ENCODE measurements at places on chromosomes 16 and 17.

- no peak for DNase-seq
These were observed 13.5 kb upstream of the CIBAR2 start for GRCh38 chr16:85125570-85126393.

DNA sequence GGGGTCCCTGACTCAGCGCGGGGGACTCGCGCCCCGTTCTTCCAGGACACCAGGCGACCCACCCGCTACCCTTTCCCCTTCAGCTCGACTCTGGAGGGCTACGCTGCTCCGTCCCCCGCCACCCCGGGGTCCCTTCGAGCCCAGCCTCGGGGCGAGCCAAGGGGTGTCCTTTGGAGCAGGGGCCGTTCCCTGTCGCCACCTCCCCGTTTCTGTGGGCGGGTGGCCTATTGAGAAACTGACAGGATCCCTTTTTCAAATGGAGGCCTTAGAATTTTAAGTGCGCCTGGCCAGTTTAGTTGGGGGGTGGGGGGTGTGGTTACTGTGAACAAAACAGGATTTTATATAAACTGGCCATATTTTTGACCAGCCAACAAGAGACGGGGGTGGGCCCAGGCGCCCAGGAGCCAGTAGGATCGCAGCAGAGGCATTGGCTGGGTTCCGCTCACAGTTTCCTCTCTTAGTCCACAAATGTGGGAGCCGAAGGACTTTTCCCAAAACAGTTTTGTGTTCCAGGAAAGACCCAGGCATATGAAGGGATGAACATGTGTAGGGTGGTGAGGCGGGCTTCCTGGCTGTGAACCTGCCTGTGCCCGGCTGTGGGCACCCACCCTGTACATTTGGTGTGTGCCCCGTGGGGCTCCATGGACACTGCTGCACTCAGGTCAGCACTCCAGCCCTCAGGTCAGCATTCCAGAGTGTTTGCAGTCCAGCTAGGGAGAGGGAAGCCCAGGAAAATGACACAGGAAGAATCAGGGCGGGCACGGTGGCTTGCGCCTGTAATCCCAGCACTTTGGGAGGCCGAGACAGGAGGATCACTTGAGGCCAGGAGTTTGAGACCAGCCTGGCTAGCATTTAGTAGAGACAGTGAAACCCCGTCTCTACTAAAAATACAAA is 722 bp upstream of the TIMP2 start:
- DNase-seq, result no peak

DNA sequence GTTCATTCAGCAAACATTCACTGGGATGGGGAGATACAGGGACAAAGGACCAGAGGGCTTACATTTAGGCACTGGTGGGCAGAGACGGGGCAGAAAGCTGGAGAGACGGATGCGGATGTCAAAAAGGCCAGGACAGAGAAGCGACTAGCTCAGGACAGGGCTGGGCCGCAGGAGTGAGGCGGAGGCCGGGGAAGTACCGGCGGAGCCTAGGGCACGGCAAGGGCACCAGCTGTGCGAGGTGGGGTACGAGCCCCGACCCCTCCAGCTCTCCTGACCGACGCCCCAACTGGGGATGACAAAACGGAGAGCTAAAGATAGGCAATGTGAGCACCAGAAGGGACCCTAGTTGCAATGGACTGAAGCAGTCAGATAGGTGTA is 3.9 kb upstream of the SGCA start:
- DNase-seq, result no peak

GRCh38 chr17:8479431-8479947 is 43.8 kb downstream of the NDEL1 start:
- no peak for DNase-seq

- no peak for DNase-seq
These were observed 20.5 kb downstream of the COG7 start for GRCh38 chr16:23432176-23433128.

DNA sequence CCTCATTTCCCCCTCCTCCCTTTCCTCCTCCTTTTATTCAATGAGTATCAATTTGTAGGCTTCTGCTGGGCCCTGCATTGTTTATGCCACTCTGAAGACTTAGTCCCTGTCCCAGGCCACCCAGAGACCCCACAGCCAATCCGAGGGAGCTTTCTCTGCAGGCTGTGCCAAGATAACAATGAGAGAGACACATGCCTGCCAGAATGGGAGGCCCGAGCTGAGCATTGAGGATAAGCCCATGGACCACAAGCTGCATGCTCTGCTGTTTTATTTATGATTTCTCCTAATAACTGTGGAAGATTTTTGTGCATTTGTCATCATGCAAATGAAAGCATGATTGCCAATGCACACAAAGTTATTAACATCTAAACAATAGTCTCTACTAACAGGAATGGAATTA is 3.0 kb downstream of the RCVRN start:
- no peak for DNase-seq

- no peak for DNase-seq
These were observed 51.4 kb upstream of the STAC2 start for GRCh38 chr17:39277110-39277509.

- DNase-seq, result no peak
These were observed 1.9 kb downstream of the MSI2 start for GRCh38 chr17:57257895-57258851.

GRCh38 chr17:81498953-81499600 is 13.5 kb downstream of the ACTG1 start:
- no peak for DNase-seq

- DNase-seq, result no peak
These were observed 34.9 kb downstream of the CD300LF start for GRCh38 chr17:74677558-74678466.

DNA sequence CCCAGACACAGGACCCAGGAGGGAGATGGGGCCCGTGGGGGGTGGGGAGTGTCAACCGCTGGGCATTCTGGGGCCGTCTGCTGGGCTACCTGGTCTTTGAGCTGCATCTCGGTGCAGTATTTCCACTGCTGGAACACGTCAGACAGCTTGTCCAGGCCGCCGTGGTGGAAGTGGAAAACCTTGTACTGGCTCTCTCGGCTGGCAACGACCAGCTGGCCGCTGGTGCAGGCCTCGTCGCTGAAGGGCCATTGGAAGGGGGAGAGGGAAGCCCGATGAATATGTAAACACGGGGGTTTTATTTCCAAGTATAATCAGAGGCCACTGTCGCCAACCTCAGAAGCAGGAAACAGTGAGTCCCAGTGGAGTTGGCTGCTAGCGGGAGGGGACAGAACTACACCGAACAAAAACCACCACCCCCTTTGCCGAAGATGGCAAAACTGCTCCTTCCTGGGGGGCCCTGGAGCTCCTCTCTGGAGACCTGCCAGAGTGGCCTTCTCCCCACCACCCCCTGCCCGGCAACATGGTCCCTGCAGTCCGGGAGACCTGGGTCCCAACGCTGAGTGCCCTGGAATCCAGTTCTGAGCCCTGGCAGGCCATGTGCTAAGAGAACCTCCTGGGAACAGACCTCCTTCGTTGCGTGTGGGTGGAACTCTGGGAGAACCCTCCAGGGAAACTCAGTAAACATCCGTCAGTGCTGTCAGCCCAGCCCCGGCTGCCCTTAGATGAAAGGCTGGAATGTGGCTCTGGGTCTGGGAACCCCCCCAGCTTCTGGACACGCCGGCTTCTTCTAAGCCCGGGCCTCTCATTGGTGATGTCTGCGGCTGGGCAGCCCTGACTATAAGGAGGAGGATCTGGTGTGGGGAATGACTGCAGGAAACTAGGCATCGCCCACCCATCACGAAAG is 84.1 kb downstream of the TBC1D16 start:
- DNase-seq, result no peak

GRCh38 chr17:44543905-44544523 is 13.3 kb upstream of the FZD2 start:
- DNase-seq, result no peak

- DNase-seq, result no peak
These were observed 223.2 kb upstream of the DYNLRB2 start for GRCh38 chr16:80317599-80318037.

GRCh38 chr17:38825762-38826247 is 684 bp upstream of the CWC25 start:
- DNase-seq, result no peak

DNA sequence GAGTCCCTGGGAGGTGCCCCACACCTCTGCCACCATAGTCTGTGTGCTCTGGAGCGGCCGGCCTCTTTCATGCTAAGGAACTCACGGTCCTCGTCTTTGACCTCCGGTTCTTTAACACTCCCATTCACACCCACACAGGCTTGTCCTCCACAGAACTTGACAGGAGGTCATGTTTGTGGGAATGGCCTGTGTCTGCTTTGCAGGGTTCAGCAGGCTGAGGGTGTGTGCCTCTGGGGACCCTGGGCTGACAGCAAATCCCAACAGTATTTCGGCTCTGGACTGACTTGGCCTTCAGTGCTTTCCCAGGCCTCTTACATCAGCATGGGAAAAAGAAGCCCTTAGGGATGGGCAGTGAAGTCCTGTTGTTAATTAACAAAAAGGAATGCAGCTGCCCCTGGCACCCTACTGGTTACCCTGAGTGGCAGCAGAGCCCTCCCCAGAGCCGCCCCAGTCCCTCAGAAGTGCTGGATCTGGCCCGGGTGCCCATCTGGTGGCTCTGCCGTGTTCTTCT is 35.4 kb upstream of the ADORA2B start:
- DNase-seq, result no peak

DNA sequence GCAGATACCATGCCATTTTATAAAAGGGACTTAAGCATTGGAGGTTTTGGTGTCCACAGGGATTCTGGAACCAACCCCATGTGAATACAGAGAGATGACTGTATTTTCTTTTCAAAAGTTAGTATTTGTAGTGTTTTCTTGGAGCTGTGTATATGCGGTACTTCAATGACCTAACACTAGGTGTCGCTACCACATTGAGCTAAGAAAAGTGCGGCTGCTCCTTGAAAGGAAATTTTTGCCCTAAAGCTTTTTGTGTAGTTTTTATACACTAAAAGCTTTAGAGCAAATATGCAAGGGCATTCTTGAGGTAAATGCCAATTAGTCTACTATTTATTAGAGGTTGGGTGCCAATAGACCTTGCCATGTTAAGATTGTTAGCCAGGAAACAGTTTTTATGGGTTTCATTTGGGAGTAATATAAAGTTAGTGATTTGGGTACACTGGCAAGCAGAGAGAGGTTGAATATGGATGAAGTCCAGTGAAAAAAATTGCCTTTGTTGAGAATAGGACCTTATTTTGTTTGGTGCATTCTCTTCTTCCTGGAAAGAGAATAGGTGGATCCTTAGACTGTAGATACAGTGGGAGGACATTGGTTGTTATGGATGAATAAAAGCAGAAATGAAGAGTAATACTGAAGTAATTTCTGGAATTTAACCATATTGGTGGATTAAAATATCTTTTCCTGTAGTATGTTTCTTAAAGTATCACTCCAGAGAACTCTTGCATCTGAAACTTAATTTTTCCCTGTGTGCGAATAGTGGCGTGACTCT is 43.3 kb downstream of the BCAS3 start:
- no peak for DNase-seq

GRCh38 chr17:44776628-44777393 is 18.0 kb downstream of the ADAM11 start:
- DNase-seq, result no peak

DNA sequence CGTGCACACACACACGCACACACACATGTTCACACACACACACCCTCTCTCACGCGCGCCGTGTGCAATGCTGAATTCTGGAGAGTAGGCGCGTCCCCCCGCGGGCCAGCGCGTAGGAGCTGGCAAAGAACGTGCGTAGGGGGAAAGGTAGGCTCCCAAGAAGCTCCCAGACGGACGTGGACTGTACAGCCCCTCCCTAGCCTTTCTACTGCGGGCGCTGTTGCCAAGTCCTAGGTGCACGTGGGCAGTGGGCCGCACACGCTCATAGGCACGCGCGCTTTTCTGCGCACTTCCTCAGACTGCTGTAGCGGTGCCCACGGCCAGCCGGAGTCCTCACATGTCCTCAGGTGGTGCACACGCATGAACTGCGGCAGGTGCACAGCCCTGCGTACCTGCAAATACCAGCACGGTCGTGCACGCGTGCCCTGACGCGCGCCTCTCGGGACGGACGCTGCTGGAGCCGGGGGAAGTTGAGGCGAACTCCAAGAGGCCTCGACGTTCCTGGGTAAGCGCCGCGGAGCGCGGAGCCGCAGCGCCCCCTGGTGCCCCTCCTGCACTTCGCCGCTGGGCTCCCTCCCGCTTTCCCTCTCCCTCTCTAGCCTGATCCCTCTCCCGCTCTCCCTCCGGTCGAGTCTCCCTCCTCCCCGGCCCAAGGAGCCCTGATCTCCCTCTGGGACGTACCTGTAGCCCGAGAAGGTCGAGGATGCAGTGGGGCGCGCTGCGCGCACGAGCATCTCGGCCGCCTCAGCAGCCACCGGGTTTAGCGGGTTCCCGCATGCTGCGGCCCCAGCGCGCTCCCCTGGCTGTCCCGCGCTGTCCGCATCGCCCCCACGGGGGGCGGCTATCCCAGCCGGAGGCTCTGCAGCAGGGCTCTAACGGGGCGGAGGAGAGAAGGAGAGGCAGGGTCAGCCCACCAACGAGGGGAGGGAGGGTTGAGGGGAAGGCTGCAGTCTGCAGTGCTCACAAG is 749 bp downstream of the GRIN2A start:
- DNase-seq, result peak; percentile 17

- DNase-seq, result no peak
These were observed 37.7 kb upstream of the MEAK7 start for GRCh38 chr16:84541999-84542817.

GRCh38 chr16:8847623-8848022 is 21.2 kb downstream of the CARHSP1 start:
- DNase-seq, result no peak

DNA sequence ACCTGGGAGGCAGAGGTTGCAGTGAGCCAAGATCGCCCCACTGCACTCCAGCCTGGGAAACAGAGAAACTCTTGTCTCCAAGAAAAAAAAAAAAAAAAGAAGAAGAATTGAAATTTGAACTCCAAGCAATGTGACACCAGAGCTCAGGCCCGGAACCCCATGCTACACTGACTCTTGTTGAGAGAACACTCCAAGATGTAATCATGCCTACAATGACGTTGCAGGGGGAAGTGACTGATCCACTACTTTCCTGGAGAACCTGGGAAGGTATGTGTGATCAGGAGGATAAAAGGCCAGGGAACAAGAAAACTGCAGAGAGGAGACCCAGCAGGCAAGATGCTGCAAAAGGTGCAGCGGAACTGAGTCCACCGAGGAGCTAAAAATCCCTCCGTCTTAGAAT is 57.9 kb downstream of the ADCY9 start:
- DNase-seq, result no peak

GRCh38 chr16:24130494-24131085 is 125.5 kb upstream of the CACNG3 start:
- no peak for DNase-seq

- DNase-seq, result no peak
These were observed 38.6 kb downstream of the LITAFD start for GRCh38 chr16:8920645-8921346.

- DNase-seq, result no peak
These were observed 3.3 kb downstream of the TPSD1 start for GRCh38 chr16:1258906-1259759.

GRCh38 chr17:19397556-19398041 is 10.6 kb upstream of the MFAP4 start:
- DNase-seq, result no peak

GRCh38 chr16:67155295-67156142 is 4.2 kb downstream of the TRADD start:
- DNase-seq, result no peak

GRCh38 chr17:45888392-45888791 is 6.0 kb upstream of the MAPT start:
- no peak for DNase-seq

GRCh38 chr16:85521552-85522307 is 91.4 kb upstream of the GSE1 start:
- DNase-seq, result no peak

Measured in keratinocyte (primary cell).